ENCODE measurements at places on chromosomes 3 and 15.

DNA sequence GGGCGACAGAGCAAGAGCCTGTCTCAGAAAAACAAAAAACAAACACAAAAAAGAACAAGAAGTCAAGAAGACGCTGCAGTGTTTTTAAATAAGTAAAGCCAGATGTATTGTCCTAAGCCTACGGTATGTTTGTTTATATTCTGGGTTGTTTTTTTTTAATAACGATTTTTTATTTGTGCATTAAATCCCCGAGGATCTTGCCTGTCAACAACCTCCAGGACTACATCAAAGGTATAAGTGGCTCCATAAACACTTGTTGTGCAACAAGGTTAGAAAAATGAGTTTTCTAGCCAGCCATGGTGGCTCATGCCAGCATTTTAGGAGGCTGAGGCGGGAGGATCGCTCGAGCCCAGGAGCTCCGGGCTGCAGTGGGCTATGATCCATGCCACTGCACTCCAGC lies 26.1 kb downstream of the ITGB5 start:
- H3K27ac ChIP-seq: peak overlapping the region; percentile 56
- peaks cover 18% of the 10 kb centered on the region for H3K4me1 ChIP-seq
- no peak for DNase-seq

DNA sequence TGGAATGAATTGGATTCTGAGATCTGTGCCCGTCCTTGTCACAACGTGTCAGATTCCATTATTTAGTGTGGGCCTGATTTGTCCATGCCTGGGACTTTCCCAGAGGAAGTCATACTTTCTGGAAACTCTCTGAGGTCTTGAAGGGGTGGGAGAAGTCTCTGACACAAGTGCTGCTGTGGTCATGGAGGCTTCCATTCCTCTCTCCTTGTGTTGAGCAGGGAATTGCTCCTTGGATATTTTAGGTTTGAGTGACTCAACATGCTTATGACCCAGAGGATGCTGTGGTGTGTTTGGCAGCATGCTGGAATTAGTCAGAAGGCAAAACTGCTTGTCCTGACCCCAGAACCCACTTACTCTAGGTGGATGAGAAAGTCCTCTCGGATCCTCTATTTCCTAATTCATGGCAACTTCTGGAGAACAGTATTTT lies 132.1 kb downstream of the LPP start:
- no peaks in the 10 kb centered on the region for H3K36me3 ChIP-seq
- H3K4me1 ChIP-seq: peaks cover 23% of the 10 kb centered on the region
- DNase-seq: peak; percentile 100
- H3K27ac ChIP-seq: peak overlapping the region; percentile 90
- no peaks in the 10 kb centered on the region for H3K27me3 ChIP-seq

DNA sequence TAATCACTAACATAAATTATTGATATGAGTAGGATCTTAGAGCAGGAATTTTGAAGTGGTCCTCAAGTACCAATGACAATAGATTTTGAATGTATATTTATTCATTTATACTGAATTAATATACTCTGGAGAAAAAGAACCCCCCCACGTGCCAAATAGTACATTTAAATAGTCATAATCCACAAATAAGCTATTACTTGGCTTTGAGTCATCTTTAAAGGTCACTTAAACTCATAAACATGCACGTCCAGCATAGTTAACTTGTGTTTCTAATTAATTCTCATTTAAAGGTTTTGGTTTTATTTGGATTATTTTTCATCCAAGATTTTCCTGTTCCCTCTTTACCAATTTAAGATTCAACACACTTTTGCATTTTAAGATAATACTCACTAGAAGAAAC lies 35.1 kb downstream of the FGF7 start:
- no peak for DNase-seq
- peaks cover 2% of the 10 kb centered on the region for H3K36me3 ChIP-seq
- H3K4me1 ChIP-seq: peaks cover 10% of the 10 kb centered on the region
- H3K27me3 ChIP-seq: no peaks in the 10 kb centered on the region

- H3K27me3 ChIP-seq: no peaks in the 10 kb centered on the region
- H3K36me3 ChIP-seq: no peaks in the 10 kb centered on the region
- no peak overlapping the region for H3K27ac ChIP-seq
- H3K4me1 ChIP-seq: no peaks in the 10 kb centered on the region
Measured at GRCh38 chr3:33211444-33211843, 7.2 kb downstream of the SUSD5 start.

GRCh38 chr3:55718074-55718473 lies 231.0 kb upstream of the WNT5A start:
- H3K36me3 ChIP-seq: no peaks in the 10 kb centered on the region
- no peak overlapping the region for H3K27ac ChIP-seq
- H3K4me3 ChIP-seq: no peak overlapping the region
- no peaks in the 10 kb centered on the region for H3K4me1 ChIP-seq

GRCh38 chr15:30985081-30985531 lies 6.3 kb downstream of the MTMR10 start:
- peaks cover 7% of the 10 kb centered on the region for H3K4me1 ChIP-seq
- peak; percentile 43 for DNase-seq

DNA sequence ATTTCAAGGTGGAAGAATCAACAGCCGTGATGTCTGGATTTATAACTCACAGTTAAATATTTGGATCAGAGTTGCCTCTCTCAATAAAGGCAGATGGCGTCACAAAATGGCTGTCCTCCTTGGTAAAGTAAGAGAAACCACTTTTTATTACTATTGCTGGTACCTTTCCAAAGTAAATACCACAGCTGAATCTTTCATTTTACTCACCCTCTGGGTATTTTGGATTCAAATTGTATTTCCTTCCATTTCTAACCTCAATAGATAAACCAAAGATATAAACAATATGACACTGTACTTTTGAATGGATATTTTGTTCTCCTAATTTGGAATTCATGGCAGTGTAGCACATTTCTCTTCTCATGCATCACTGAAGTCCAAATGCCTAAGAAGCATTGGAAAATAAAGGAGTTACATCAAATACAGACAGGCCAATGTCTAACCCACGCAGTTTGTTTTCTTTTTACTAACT lies 29.5 kb downstream of the KLHL24 start:
- DNase-seq: peak; percentile 98
- H3K27ac ChIP-seq: no peak overlapping the region
- no peak overlapping the region for H3K4me3 ChIP-seq
- no peaks in the 10 kb centered on the region for H3K27me3 ChIP-seq
- no peaks in the 10 kb centered on the region for H3K4me1 ChIP-seq

Measured in fibroblast of lung (primary cell).